Epithelial cell of esophagus (primary cell): ENCODE measurements at places on chromosomes 7 and 10.
A peak's percentile ranks its signal among the peaks of the same experiment; 100 is the strongest.

DNA sequence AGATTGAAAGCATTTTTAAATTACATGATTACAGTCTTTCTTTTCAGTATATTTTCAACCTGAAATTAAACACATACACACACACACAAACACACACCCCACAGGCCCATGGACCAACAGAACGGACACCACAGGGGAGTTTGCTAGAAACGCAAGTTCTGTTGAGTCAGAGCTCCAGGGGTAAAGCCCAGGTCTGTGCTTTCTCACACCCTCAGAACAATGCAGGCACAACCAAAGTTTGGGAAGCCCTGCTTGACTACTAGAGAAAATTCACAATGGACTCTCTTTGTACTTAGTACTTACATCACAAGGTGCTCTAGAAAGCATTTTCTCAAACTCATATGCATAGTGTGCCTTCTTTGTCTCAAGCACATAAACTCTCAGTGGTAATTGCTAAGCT lies 704.0 kb upstream of the IGFBP3 start:
- DNase-seq, result no peak

DNA sequence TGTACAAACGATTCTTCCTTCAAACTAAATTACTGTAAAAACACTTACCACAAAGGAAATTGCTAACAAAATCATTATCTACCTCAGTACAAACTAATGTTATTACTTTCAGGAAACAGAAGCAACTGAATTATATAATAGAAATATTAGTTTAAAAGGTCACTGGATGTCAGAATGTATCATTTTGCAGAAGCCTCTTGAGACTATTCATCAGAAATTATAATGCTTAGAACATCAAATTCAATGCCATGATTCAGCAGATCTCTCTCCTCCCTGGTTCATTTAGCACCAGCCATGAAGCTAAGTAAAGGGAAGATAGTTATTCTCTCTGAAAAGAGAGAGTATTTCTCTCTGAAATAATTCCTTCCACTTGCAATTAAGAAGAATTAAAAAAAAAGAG lies 223.3 kb downstream of the IMMP2L start:
- no peak for DNase-seq

- no peak for DNase-seq
These were observed 6.4 kb downstream of the CDHR1 start for GRCh38 chr10:84200537-84201243.

- DNase-seq, result no peak
These were observed 50.4 kb downstream of the CPED1 start for GRCh38 chr7:121038717-121039509.

DNA sequence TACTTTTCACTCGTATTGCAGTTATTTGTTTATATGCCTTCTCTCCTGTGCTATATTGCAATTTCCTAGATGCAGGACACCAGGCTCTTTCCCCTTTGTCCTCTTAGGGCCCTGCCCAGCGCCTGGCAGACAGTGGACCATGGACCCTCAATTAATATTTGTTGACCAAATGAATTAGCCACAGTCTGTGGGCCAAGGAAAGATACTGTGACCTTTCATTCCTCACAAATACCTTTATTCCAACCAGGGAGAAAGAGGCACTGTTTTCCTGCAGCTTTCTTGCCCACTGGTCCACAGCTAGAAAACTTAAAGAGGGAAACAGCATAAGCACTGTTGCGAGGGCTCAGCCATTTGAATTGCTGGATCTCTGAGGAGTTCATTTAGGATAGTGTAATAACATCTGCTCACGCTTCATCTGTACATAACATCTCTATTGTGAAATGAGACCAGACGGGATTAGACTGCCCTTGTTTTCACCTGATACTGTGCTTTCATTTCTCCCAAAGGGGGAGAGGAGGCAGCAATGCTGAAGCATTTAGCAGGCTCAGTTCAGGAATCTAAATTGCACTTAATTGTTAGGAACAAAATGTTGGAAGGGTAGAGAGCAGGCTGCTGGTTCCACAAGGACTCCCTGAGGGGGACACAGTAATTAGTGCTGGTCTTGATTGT lies 46.7 kb downstream of the TNS3 start:
- no peak for DNase-seq

- DNase-seq, result no peak
These were observed at the start of gene ABCB4 for GRCh38 chr7:87475359-87476178. Gene ABCB4, minus strand, starts transcription at chr7:87475680. Its CDS starts 215 bp downstream, at chr7:87475465.

DNA sequence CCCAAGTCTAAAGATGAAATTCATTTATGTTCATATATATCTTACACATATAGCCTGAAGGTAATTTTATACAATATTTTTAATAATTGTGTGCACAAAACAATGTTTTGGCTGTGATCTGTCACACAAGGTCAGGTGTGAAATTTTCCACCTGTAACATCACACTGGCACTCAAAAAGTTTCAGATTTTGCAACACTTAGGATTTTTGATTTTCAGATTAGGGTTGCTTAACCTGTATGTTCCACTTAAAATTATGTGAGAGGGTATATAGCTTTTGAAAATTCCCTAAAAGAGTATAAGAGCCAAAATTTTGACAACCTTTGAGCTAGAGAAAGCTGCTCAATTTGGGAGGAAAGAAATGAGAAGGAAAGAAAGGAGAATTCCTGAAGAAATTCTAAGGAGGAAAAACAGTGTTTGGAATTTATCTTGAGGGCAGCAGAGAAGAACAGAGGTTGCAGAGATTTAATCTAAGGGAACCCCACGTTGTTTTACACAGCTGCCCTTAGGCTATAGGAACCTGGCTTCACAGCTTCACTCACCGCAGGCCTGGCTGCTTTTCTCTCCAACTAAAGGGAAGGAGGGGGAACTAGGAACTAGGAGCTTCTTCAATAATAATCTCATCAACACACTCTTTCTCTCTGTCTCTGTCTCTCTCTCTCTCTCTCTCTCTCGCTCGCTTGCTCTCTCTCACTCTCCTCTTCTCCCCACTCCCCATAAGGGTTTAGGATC lies 8.5 kb downstream of the VOPP1 start:
- DNase-seq, result no peak

DNA sequence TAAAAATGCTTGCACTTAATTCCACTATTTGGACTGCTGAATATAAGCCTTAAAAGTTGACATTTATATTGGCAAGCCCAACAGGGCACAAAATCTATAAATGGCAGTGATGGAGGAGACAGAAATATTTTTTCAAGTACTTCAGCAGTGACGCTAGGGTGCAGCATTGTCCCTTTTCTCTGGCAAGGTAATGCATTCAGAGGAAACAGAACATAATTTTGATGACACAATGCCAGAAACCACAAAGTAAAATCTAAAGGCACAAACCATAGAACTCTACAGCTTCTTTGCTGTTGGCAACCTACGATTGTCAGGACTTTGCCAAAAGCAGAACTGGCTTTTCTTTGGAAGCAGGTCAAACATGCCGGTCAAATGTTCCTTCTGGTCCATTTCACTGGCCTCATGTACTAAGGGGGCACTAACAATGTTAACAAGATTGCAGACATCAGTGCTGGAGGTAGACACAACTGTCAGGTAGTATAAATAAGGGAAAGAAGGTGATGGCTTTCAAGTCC lies 30.9 kb upstream of the FAM133B start:
- DNase-seq, result peak; percentile 91

- DNase-seq, result no peak
These were observed 41.5 kb downstream of the PYROXD2 start for GRCh38 chr10:98373260-98374040.

GRCh38 chr7:43767311-43767710 lies 8.8 kb downstream of the BLVRA start:
- DNase-seq, result no peak

DNA sequence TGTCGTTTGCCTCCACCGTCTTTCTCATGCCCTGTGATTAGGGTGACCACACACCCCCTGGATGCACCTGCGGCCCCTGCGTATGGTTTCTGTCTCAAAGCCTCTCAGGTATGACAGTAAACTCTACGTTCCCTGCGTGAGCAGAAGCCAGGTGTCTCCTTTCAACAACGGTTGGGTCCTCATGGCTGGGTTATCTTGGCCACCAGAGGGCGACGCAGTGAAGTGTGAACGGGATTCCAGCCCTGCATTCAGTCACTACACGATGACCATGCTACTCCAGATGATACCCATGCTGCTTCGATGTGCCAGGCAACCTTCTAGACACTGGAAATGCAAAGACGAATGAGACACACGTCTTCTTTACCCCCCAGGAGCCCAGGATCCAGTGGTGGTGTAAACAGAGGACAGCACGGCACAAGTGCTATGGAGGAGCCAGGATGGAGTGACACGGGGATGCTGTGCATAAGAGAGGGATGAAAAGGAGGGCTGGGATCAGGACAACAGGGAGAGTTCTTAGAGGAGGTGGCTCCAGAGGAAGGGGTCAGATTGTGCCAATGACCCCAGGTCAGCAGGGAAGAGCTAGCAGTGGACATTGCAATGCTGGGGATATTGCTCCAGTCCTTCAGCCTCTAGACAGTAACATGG lies 228.1 kb upstream of the PFKP start:
- DNase-seq, result peak; percentile 2

DNA sequence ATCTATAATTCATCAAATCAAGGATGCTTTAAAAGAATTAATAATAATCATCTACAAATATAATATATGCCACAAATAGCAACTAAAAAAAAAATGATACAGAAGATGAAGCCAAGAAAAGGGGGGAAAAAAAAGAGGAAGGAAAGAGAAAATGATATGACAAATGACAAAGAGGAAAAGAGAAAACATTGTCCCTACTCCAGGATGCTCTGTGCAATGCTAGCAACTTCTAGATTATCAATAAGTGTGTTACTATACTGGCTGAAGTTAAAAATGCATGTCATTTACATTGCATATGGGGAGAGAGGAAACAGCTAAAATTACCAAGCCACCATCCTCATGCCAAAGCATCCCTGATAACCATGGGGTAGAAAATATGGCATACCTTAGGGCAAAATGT lies 104.2 kb downstream of the SFMBT2 start:
- no peak for DNase-seq

DNA sequence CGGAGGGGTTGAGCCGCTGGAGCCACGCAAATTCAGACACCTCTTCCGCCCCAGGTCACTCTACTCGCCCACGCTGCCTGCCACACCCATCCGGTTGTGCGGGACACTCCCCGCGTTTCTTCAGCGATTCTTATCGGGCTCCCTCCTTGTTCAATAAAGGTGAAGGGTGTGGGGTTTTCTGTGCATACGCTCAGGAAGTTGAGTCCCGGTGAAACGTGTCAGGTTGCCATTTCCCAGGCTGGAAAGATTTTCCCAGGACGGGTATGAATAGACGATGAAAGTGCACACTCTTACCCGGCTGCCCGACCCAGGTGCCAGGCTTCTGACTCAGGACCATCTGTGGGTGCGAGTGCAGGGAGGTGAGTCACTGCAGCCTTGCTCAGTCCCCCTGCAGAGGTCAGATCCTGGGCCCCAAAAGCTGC lies 22.0 kb downstream of the KLF6 start:
- DNase-seq, result peak; percentile 99

- peak; percentile 82 for DNase-seq
These were observed 56.7 kb downstream of the MKI67 start for GRCh38 chr10:128069351-128070051.

DNA sequence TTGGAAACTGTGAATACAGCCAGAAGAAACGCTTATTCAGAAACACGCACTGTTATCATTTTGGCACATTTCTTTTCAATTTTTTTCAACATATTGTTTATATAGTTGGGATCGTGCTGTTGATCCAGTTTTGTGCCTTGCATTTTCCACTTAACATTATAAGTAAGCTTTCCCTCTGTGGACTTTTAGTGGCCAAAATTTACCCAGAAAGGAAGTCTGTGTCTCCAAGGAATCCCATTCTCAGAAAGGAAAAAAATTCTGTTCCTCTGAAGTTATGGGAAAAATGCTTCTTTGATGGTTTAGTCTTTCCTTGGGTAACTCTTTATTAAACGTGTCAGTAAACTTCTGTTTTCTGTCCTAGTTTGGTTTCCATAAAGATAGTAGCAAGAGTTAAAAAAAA lies 280.0 kb downstream of the REEP3 start:
- no peak for DNase-seq

GRCh38 chr10:71288461-71288860 lies 30.6 kb upstream of the SLC29A3 start:
- no peak for DNase-seq

DNA sequence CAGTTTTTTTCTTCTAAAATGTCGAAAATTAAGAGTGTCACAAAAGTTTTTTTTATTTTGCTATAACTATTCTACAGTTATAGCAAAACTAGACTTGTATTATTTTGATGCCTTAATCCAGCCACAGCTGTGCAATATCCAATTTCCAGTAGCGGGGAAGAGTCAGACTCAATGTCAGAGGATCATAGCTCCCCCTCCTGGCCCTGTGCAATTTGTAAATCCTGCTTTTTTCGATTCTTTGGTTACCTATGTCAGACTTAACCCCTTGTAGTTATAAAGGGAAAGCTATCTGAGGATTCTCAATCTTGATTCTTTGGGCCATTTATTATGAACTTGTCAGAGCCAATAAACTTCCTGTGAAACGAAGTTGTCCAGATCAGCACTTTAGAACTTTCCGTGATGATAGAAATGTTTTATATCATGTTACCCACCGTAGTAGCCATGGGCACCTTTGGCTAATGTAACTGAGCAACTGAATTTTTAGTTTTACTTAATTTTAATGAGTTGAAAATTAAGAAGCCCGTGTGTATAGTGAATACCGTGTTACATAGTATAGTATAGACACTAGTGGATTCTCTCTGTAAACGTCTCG lies 87.7 kb upstream of the PRKCQ start:
- DNase-seq, result peak; percentile 73

DNA sequence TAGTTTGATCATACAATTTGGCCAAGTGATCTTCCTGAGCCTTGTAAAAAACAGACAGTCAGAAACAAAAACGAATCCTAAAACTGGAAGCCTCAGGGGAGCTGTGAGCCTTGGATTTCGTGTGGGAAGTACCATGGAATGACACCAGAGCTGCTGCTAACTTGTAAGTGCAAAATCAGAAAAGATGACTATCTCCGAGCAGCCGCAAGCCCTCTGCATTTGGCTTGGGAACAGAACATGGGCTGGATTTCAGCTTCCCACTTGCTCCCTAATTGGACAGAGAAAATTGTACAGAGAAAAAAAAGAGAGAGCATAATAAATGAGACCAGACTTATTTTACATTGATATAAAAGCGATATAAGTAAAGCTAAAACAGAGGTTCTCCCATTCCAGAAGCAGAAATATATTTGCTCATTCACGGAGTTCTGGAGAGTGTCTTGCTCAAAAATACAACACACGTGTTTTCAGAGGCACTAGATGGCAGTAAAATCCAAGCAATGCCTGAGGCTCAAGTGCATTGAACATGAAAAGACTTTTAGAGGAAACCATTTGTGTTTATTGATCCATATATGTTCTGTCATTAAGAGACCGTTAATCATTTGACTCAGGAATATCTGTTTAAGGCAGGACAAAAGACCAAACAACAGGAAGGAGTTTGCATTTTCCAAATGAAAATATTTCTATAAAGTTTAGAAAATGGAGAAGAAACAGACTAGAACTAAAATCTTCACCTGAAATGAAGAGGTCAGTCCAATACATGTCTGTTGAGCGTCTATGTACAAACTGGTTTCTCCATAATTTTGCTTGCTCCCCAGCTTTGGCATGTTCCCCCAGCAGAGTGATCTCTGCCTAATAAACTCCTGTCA lies 78.3 kb upstream of the SLC26A5 start:
- peak; percentile 52 for DNase-seq

GRCh38 chr7:39606941-39607340 lies 16.4 kb upstream of the RALA start:
- DNase-seq, result no peak
